ENCODE measurements at places on chromosomes 12 and 14.

DNA sequence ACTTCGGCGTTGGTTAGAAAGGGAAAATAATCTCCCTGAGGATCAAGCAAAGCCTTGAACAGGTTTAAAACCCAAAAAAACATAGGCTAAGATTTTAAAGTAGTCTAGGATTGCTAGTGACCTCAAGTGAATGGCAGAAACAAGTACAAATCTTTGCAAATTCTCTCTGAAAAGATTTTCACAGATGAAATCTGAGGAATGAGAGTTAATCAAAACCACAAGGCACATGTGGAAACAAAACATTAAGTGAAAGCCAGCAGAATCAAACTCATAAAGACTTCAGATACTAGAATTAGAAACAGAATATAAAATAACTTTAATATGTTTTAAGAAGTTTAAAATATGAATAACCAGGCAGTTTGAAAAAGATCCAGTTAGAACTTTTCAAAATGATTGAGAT lies 52.2 kb upstream of the CFL2 start:
- DNase-seq = no peak

- peak; percentile 92 for DNase-seq
Observed at GRCh38 chr14:94342334-94342934, 19.3 kb upstream of the SERPINA6 start.

DNA sequence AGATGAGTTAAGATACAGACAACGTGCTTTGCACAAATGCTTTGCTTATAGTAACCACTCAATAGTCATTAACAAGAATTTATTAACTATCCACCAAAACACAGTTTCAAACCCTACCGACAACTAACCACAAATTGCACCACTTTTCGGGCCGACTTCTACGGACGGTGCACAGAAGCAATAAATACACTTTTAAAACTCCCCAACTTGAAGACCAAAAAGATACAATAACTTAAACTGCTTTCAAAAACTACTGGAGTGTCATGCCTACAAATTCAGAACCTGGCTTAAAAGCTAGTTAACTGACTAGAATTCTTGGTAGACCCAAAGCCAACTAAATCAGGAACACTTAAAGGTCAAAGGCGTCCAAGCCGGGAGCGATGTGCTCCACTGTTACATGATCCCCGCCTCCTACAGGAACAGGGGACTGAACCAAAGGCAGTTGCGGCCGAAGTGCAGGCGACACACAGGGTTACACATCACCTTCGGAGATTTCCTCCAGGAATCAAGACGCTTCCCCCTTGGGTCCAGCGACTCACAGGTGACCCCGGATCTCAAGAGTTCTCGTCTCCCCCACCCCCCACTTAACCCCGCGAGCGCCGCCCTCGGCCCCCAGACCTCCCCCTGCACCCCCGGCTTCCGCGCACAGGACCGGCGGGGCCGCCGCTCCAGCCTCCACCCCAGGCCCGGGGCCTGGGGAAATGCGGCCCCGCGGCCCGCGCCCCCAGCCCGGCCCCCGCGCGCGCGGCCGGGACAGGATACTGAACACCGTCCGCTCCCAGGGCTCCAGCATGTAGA lies 507 bp downstream of the SPTSSA start:
- DNase-seq = no peak

- no peak for DNase-seq
Observed at GRCh38 chr12:23617749-23618148, 331.7 kb downstream of the SOX5 start.

DNA sequence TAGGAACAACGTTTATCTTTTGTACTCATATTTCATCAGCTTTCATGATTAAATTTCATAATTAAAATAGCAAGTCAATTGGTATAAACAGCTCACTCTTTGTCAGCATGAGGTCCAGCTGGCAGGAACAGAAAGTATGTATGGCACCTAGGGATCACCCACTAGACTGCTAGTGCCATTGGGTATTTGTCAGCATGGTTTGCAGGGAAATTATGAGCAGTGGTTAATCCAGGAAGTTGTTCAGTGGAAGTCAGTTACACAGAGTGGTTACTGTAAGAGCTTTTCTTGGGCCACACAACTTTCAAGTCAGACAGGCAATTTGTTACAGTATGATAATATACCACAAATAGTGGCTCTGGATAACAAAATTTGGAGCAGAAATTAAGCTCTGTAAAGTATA lies 340.3 kb upstream of the RGS6 start:
- peak; percentile 27 for DNase-seq

DNA sequence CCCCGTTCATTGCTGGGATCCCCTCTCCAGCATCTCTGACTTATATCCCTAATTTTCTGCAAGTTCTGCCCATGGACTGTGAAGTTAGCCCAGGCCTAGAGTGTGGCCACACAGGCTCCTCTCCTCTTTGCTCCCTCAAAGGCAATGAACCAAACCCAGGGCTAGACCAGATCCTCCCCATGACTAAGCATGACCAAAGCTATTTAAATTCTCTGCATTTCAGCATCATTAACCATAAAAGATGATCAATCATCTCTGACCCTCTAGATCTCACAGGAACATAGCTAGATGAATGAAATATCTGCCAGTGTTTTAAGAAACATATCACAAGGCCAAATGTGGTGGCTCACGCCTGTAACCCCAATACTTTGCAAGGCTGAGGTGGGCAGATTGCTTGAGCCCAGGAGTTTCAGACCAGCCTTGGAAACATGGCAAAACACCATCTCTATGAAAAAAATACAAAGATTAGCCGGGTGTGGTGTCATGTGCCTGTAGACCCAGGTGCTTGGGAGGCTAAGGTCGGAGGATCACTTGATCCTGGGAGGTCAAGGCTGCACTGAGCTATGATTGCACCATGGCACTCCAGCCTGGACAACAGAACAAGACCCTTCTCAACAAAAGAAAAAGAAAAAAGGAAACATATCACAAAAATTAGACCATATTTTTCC lies 2.2 kb upstream of the KRT3 start:
- no peak for DNase-seq

- no peak for DNase-seq
Observed at GRCh38 chr14:33631441-33631840, 319.4 kb downstream of the EGLN3 start.

- no peak for DNase-seq
Observed at GRCh38 chr12:6724409-6724797, 557 bp downstream of the COPS7A start.

DNA sequence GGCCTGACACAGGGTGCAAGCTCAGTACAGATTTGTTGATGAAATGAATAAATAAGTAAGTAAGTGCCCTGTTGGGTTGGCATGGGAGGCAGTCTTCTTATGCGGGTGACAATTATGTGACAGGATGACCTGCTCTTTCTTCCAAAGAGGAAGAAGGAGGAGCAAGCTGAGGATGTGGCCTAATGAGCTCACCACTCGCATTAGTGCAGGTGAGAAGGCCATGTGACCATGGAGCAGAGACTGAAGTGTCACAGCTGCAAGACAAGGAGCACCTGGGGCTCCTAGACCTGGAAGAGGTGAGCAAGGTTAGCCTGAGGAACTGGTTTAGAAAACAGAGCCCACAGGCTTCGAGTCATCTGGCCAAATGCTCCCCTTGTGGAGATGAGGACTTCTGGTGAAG lies 34.9 kb downstream of the LRTM2 start:
- DNase-seq = no peak

DNA sequence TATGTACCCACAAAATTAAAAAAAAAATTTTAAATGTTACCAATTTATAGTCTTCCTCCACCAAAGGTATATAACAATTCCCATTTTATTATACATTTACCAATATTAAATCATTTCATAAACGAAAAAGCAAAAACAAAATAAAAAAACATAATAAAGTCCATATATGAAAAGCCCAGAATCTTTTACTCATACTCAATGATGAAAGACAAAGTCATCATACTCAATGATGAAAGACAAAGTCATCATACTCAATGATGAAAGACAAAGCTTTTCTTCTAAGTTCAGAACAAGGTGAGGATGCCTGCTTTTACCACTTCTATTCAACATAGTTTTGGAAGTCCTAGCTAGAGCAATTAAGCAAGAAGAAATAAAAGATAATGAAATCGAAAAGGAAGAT lies 28.1 kb downstream of the TMEM116 start:
- DNase-seq = no peak

DNA sequence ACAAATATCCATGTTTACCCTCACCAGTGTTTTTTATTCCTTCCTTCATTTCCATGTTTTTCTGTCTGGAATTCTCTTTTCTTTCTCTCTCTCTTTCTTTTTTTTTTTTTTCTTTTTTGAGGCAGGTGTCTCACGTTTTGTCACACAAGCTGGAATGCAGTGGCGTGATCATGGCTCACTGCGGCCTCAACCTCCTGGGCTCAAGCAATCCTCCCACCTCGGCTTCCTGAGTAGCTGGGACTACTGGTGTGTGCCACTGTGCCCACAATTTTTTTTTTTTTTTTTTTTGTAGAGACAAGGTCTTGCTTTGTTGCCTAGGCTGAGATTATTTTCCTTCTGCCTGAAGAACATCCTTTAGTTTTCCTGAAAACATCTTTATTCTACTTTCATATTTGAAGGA lies 15.0 kb upstream of the AMIGO2 start:
- no peak for DNase-seq

GRCh38 chr12:9509464-9510161 lies 98.1 kb downstream of the KLRB1 start:
- no peak for DNase-seq

DNA sequence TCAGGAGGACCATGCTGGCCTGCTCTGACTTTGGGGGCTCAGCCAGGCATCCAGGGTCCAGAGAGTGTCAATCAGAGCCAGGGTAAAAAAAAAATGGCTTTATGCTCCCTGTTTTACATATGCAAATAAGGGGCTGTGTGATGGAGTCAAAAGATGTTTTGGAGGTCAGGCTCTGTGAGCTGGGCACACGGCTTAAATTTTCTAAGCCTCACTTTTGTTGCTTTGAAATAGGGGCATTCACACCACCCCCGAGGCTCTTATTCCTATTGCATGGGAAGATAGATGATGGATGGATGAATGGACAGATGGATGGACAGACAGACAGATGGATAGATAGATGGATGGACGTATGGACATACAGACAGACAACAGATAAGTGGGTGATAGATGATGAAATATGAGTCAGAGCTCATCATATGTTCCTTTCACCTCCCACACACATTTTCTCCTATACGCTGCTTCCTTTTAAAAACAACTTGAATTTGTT lies 42.7 kb downstream of the RIN3 start:
- no peak for DNase-seq

DNA sequence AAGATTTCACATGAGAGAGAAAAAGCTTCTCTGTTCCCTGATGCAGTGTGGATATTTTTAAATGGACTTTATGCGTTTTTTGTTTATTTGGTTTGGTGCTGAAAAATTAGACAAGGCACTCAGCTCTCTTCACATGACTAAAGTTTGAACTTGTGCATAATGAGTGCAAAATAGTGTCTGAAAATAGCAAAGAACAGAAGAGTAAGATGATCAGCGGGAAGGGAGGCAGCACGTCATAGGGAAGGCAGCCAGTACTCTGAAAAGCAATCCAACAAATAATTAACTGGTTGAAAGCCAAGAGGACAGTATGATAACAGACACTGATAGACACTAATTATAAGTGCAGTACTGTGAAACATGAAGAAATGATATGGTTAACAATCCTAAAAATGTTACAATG lies 46.6 kb upstream of the CDKN3 start:
- DNase-seq = no peak

- no peak for DNase-seq
Observed at GRCh38 chr12:63508543-63508942, 159.8 kb downstream of the DPY19L2 start.

GRCh38 chr12:125272383-125272933 lies 207.2 kb downstream of the AACS start:
- DNase-seq = no peak

DNA sequence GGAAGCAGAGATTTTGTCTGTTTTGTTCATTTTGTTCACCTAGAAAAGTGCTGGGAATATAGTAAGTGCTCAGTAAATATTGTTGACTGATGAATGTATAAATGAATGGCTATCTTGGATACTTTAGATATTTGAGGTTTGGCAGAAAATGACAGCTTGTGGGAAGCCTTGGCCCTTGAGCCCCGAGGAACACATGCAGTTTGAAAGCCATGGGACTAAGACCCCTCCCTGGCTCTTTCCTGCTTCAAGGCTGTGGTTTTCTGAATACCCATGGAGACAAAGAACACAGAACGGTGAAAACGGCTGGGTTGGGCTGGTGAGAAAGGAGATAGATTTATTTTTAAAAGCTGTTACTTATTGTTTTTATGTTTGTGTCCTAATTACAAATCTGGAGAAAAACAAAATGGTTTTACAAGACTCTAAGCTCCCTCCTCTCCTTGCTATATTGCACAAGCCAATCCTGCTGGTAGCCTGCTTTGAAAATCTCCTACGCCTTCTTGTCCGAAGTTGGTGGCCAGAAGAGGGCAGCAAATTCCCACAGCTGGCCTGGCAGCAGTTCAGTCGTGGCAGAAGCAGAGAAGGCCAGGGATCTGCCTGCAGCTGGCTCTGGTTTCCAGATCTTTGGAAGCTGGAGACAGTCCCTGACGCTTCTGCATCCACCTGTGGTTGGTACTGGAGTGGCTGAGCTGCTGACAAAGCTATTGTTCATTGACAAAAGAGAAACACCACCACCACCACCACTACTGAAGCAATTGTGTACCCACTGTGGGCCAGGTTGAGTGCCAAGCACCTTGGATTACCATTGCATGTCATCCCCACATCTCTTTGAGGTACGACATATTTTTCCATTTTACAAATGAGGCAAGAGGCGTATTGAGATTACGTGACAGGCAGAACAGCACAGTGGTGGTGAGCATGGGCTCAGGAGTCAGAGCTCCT lies 5.2 kb upstream of the KRT85 start:
- DNase-seq = peak; percentile 89

- no peak for DNase-seq
Observed at GRCh38 chr14:73105050-73105449, 31.3 kb upstream of the PSEN1 start.

GRCh38 chr14:89477391-89477790 lies 60.4 kb upstream of the FOXN3 start:
- no peak for DNase-seq

GRCh38 chr14:59313144-59313651 lies 124.7 kb downstream of the DAAM1 start:
- DNase-seq = no peak

DNA sequence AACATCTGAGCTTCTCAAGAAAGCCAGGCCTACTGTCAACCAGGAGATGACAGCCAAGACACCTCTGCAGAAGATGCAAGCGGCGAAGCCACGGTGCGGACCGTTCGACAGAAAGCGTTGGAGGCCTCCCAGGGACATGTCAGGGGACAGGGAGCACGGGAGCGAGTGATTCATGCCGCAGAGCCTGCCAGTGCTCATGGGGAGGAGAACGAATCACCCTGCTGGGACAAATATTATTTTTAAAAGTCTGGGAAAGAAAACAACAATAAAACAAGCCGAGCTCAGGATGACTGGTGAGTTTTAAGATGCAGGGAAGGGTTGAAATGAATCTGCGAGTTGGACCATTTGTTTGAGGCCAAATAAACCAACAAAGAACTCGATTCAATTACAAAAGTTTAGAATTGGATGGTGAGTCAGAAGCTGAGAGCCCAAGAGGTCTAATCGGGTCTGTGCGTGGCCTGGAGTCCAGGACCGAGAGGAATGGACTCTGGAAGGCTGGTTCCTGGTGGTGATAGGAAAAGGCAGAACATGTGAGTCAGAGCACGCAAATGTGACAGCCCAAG lies 91.0 kb downstream of the RBM19 start:
- DNase-seq = no peak

GRCh38 chr12:57832966-57833365 lies 13.6 kb downstream of the CTDSP2 start:
- no peak for DNase-seq

Measured in COLO829 (cell line).